ENCODE measurements at places on chromosomes 13 and 19.

GRCh38 chr13:50707628-50708027, 135.9 kb downstream of the DLEU7 start:
- DNase-seq: no peak

- no peak for DNase-seq
These were observed 9.0 kb upstream of the SBK3 start for GRCh38 chr19:55554302-55554701.

DNA sequence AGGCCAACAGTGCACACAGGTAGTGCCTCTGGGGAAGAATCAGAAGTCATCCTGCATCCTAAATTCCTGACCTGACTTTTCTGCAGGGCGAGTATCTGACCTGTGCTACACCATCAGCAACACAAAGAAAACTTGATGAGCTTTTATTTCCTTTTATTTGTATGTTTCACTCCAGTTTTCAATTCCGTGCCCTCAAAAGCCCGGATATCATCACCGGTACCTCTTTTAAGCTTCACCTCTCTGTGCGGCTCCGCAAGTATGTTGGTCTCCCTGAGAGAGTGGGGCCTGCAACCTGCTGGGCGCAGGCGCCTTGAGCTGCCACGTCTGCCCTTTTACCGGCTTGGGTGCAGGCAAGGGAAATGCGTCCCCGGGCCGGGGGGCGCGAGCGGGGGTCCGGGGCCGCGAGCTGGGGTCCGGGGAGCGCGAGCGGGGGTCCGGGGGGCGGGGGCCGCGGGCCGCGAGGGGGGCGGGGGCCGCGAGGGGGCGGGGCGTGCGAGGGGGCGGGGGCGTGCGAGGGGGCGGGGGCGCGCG, 4.3 kb upstream of the DUXA start:
- no peak for DNase-seq

- DNase-seq: no peak
These were observed at the start of gene ICAM3 for GRCh38 chr19:10339380-10339960. Gene ICAM3, minus strand, starts transcription at chr19:10339624. Its CDS starts 10 bp downstream, at chr19:10339614.

GRCh38 chr13:112836940-112837339, 132.1 kb upstream of the MCF2L start:
- DNase-seq: no peak

- DNase-seq: no peak
These were observed 21.3 kb downstream of the IPO5 start for GRCh38 chr13:97974773-97975172.

DNA sequence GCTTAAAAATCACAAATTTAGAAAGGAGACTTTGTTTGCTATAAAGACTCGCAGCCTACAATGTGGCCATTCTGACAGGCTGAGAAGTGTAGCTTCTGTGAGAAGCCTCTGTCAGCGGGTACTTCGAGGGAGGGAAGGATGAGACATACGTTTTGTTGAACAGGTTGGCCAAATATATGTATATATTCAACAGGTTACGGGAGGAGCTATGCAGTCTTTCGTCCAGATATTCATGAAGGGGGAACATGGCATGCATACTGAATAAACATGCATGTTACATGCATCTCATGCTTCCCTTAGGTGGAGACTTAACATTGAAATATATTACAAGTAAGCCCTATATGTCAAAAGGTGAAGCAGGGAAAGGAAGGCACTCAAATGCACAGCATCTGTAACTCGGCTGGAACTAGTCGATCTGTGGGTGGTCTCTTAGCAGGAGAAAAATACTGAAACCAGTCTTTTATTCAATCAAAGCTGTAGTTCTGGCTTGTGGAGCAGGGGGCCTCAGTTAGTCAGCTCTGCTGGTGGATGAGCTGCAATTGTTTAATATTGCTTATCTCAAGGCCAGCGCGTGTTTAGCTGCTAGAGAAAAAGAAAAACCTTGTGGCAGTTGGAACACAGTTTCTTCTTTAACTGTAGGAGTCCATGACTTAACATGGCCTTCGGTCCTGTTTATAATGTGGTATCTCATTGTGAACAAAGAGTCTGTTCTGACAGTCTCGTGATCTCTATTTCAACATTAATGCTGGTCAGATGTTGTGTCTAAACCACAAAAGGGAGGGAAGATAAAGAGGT, 94.3 kb downstream of the FAM216B start:
- DNase-seq: no peak

GRCh38 chr13:28179974-28180373, 41.6 kb downstream of the PAN3 start:
- no peak for DNase-seq

DNA sequence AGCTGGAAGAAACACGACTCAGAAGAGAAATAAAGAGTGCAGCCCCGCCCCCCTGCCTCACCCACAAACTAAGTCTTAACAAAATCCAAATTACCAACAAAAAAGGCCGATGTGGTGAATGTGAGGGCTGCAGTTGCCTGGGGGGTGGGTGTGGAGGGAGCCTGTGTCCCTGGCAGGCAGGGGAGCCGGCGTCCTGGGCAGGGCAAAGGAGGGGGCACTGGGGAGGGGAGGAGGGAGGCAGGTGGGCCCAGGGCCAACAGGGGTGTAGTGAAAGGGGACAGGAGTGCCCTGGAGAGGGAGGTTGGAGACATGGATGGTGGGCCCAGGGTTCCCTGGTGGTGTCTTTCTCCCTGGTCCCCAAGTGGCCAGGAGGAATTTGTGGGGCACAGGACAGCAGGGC, 4.0 kb downstream of the IRGC start:
- no peak for DNase-seq

DNA sequence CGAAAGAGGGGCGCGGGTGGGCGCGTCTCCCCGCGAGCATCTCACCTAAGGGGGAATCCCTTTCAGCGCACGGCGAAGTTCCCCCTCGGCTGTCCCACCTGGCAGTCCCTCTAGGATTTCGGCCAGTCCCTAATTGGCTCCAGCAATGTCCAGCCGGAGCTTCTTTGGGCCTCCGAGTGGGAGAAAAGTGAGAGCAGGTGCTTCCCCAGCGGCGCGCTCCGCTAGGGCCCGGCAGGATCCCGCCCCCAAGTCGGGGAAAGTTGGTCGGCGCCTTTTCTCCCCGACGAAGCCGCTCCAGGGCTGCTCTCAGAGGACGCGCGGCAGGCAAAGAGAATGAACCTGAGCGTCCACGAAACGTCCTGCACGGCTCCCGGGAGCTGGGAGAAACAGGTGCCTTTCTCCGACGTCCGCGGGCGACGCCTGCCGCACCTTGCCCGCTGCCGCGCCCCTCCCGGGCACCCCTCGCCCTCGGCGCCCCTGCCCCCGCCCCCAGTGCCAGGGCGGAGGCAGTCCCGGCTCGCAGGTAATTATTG, 366 bp upstream of the KL start:
- DNase-seq: no peak
